NCI-H2081 treated with DMSO at 0.1 percent for 48 hours (cell line): ENCODE measurements at places on chromosomes 2 and 18.

- peak; percentile 4 for DNase-seq
Observed at GRCh38 chr18:35610089-35610488, 28.5 kb downstream of the GALNT1 start.

DNA sequence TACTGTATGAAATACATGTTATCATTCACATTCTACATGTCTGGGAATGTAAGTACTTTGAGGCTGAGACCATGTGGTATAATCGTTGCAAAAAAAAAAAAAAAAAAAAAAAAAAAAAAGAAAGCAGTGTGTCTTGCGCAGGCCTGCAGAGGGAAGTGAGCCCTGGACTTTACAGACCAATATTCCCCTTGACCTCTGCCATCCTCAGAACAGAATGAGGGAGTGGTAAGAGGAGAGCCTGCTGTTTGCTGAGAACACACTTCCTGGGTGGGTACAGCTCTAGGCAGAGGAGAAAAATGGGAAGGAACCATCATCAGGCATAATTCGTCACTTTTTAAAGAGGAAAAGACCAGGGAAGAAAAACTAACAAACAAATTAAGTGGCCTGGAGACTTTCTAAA, 28.8 kb upstream of the TBC1D8 start:
- no peak for DNase-seq

GRCh38 chr2:55309446-55309845, 40.4 kb upstream of the MTIF2 start:
- no peak for DNase-seq

GRCh38 chr2:6524691-6525474, 340.8 kb downstream of the CMPK2 start:
- DNase-seq: no peak

- DNase-seq: no peak
Observed at GRCh38 chr2:7018282-7018701, 101.1 kb downstream of the RNF144A start.

DNA sequence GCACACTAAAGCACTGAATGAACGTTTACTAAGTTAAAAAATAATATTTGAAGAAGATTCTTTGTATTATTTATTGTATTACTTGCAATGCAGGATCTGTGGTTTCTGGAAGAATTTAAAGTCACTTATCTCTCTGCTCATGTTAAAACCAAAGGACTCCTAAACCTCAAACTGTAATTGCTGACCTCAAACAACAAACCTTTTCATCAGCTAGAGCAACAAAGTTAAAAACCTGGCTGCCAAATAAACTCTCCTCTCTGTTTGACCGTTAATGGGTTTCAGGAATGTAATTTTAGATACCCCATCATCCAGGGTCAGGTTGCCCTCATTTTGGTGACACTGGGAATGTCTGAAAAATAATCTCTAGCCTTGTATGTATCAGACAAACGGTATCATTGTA, 239.1 kb downstream of the TGIF1 start:
- DNase-seq: no peak

- no peak for DNase-seq
Observed at GRCh38 chr2:119219873-119220272, 3.8 kb upstream of the STEAP3 start.

- no peak for DNase-seq
Observed at GRCh38 chr2:158544998-158545397, 88.2 kb downstream of the PKP4 start.

- no peak for DNase-seq
Observed at GRCh38 chr2:95388856-95389244, 13.7 kb upstream of the FAHD2A start.
